ENCODE measurements at places on chromosomes 7 and 10. TPM values are rescaled to one million over a fixed set of nuclear protein-coding genes. Genes with fewer than 3 reads are reported as not detected.
A peak's percentile ranks its signal among the peaks of the same experiment; 100 is the strongest.

DNA sequence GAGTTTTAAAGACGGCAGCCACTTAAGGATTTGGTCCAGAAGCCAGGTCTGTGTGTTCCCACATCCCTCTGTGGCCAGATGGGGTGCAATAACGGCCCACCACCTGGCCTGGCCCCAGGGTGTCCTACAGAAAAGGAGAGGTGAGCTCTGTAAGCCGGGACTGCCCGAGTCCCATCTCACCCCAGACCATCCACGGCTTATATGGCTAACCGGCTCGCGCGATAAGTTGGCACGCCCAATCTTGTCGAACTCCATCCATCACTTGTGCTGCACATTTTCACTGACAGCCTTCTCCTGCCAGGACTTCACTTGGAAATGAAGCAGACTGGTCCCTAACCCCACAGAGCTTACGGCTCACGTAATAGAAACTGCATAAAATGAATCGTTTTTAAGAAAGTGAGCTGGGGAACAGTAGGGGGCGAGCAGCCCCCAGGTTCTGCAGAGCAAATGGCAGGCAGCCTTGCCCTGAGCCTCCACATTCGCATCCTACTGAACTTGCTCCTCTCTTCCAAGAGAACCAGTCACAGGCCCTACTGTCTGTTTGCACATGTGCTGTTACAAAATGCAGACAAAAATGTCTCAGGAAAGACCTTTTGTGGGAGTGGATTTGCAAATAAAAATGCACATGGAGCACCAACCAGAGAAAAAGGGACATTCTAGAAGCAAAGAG is 98.2 kb downstream of the TNS3 start:
- no peak for DNase-seq

- DNase-seq, result no peak
Measured at GRCh38 chr10:106278383-106278782, 886.1 kb downstream of the SORCS1 start.

DNA sequence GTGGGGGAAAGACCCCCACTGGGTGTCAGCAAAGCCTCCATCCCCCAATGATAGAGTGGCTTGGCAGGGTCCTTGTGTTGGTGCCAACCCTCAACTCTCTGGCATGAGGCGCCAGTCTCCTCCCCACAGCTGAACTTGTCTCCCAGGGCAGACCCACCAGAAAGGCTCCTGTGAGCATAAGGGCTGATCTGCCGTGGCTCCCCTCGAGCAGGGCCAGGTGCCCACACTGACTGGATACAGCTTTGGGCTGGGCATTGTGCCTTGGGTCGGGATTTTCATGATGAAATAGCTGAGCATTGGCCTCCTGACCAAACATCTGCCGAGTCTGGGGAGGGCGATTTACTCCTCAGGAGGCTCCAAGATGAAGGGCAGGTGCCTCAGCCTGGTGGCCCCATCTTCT is 68.1 kb upstream of the NPTX2 start:
- DNase-seq, result no peak

GRCh38 chr10:132455986-132456847 is 59.2 kb downstream of the PWWP2B start:
- no peak for DNase-seq

- peak; percentile 95 for DNase-seq
Measured at GRCh38 chr10:70742537-70743429, 42.4 kb downstream of the TBATA start.

GRCh38 chr7:80392229-80393169 is 119.4 kb downstream of the GNAT3 start:
- no peak for DNase-seq

- no peak for DNase-seq
Measured at GRCh38 chr7:23490357-23491135, 20.3 kb upstream of the IGF2BP3 start.

DNA sequence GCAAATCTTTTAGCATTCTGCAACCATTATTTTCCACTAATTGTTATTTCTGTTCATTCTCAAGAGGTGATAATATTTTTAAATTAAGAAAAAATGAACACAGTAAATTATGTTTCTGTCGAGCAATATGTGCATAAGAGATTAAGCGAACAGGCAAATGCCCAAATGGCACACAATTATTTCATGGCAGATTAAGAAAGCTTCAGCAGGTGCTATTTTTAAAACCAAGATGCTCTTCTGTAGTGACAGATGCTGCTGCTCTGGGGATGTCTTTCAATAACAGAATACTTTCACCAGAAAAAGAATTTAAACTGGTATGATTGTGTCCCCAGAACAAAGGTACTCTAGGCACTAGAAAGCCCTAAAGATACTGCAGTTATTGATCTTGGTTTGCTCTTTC is 412.7 kb upstream of the SORCS1 start:
- no peak for DNase-seq

DNA sequence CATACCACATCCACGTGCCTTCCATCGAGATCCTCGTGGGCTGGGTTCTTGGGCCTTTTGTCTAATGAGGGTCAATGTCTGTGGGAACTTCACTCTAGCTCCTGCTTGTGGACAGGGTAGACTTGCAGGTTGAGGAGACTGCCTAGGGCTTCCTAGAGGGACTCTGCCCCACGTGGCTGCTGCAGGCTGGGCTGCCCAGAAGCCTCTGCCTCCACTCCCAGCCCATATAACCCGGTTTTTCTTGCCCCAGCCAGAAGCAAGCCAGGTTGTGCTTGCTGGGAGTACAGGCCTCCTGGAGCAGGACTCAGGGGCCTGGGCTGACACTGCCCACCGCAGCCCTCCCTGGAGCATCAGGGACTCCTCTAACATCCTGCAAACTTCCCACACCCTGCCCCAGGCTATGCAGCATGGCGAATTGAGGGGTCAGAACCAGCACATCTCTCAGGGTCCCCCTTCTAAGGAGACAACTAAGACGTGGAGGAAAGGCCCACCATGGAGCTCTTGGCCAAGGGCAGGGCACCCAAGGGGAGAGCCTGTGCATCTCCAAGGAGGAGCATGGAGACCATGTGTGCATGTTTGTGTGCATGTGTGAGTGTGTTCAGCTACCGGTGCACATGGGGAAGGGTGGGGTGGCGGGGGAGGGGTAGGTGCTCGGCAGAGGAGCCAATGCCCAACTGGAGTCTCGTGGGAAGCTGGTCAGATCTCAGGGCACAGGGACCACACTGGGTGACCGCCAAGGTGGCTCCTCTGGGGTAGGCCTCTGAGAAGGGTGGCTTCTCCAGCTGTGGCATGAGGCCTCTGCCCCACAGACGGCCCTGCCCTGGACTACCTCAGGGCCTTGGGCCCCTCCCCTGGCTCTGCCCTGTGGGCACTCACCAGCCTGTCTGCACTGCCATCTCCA is 62.6 kb downstream of the RASGEF1A start:
- peak; percentile 88 for DNase-seq

- no peak for DNase-seq
Measured at GRCh38 chr7:99822731-99823718, 4.8 kb upstream of the CYP3A43 start.

GRCh38 chr10:33448421-33449140 is 114.1 kb upstream of the NRP1 start:
- no peak for DNase-seq

DNA sequence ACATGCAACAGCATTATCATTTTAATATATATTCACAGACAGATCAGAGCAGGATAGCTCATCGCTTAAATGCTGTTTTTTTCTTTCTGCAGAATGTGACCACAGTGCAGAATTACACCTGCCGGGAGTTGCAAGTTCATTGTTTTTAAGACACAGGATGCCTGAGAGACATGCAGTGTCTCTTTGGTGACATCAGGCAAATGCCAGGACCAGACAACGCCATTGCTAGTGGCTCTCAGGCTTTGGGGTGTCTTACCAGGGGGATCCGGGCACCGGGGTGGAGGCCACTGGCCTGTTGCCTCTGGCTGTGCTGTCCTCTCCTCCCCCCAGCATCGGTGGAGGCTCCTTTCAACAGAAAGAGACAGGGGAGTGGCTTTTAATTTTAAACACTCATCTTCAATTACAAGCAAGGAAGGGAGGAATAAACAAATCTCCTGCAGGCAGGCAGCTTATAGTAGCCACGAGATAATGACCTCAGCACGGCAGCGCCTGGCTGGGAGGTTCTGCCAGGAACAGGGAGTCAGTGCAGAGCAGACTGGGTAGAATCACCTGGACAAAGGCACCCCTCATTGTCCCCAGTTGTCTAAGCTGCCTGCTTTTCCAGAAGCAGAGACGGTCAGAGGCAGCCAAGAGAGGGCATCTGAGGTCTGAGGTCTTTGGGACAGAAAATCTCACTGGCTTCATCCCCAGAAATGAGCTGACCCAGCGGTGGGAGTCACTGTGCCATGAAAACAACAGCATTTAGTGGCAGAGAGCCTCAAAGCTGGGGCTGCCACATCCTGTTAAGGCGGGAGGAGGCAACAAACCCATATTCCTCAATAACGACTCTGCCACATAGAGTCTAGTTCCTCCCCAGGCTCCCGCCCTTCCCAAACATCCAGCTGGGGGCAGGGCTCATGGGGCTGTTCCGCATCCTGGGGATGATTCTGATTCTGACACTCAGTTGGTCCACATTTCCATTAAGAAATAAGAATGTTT is 148.4 kb downstream of the TCERG1L start:
- DNase-seq, result no peak

Gene GPR22
- total RNA-seq, result not detected

Gene BTBD16
- total RNA-seq, result not detected

Gene AOAH
- total RNA-seq, result not detected

Gene PAX2
- total RNA-seq, result not detected
